ENCODE measurements at places on chromosomes 1 and 21.

GRCh38 chr21:36325373-36326010 is 5.5 kb downstream of the MORC3 start:
- no peak for DNase-seq

DNA sequence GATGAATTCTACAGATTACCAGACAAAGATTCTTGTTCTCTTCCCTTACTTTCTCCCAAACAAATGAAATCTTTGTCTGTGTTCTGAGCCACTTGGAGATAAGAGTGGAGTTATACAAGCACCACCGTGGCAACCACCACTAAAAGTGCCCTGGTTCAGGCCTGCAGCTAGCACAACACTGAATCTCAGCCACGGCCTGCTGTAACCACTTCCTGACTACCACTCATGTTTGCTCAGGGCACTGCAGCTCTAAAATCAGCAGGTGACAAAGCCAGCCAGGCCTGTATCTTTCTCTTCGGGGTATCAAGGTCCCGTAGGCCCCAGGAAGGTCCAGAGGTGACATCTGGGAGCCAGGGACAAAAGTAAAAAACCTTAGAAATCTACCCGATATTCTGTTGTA is 3.2 kb upstream of the OR2T6 start:
- no peak for DNase-seq

DNA sequence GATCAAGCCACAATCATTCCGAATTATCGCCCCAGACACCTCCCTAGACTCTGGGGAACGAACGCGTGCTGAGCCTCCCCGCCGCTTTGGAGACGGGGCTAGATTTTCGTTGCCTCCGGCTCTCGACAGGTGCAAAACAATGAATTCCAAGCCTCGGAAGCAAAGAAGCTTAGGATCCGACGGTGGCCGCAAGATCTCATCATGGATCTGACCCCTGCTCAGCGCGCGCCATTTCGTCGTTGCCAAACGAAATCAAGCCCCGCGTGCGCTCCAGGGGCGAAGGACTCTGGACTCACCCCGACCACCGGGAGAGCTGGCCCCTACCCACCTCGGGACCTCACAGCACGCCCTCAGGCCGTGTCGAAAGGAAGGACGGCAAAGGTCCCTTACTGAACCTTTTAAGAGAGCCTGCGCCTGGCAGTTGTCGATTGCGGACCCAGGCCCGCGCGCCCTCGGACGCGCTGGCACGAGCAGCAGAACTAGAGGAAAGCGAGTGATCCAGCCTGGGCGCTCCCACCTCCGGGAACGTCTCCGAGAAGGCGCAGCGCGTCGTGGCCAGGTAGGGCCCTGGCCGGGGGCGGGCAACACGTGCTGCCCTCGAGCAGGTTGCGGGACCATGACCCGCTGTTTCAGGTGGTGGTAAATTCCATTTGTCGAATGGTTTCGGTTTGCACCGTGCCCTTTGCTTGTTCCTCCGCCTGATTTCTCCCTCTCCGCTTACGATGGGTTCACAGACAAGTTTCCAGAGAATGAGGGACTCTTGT is 1.6 kb upstream of the RUNX3 start:
- DNase-seq: no peak

- peak; percentile 76 for DNase-seq
Observed at GRCh38 chr1:41241749-41242341, at the start of gene SCMH1. TSS of gene SCMH1 (minus strand) at chr1:41242306. CDS start at chr1:41186133, 56,173 bp downstream.

GRCh38 chr1:192580351-192580962 is 4.9 kb downstream of the RGS1 start:
- no peak for DNase-seq

- DNase-seq: no peak
Observed at GRCh38 chr1:155070158-155070621, 6.7 kb downstream of the EFNA4 start.

DNA sequence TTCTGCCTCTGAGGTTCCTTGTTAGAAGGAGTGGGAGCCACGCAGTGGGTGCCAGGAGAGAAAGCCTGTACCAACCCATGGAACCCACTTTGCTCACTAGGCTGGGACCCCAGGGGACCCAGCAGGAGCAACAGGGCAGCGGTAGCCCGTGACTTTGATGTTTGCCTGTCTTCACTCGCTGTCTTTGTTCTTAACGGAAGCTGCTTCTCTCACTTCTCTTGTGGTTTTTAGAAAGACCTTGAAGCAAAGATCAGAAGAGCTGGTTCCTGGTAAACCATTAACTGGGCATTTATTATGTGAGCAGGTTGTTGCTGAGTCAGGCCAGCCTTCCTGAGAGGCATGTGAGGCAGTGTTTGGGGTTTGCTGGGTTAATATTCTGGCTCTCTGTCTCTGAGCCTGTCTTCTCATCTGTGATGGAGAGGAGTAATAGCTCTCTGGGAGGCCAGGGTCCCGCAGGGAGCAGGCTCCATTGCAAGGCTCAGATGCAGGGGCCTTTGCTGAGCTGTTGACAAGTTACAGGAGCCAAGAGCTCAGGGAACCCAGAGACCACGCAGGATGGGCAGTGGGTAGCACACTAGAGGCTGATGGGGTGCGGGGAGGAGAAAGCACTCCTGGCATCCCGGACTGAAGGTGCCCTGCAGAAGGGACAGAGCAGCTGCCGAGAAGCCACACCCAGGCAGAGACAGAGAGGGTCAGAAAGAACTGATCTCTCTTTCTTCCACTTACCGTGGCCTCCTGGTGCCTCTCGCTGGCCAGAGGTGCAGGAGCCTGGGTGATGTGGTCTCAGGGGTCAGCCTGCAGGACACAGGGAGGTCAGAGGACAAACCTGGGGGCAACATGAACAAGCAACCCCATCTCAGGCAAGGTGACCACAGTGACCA is 367.5 kb upstream of the C1orf174 start:
- no peak for DNase-seq

- DNase-seq: no peak
Observed at GRCh38 chr1:167200749-167201148, 19.9 kb upstream of the POU2F1 start.

- no peak for DNase-seq
Observed at GRCh38 chr21:46155514-46156377, at the start of gene FTCD. TSS of gene FTCD (minus strand) at chr21:46155579. CDS start at chr21:46155523, 56 bp downstream.

GRCh38 chr1:28073867-28074266 is 14.5 kb downstream of the EYA3 start:
- no peak for DNase-seq

DNA sequence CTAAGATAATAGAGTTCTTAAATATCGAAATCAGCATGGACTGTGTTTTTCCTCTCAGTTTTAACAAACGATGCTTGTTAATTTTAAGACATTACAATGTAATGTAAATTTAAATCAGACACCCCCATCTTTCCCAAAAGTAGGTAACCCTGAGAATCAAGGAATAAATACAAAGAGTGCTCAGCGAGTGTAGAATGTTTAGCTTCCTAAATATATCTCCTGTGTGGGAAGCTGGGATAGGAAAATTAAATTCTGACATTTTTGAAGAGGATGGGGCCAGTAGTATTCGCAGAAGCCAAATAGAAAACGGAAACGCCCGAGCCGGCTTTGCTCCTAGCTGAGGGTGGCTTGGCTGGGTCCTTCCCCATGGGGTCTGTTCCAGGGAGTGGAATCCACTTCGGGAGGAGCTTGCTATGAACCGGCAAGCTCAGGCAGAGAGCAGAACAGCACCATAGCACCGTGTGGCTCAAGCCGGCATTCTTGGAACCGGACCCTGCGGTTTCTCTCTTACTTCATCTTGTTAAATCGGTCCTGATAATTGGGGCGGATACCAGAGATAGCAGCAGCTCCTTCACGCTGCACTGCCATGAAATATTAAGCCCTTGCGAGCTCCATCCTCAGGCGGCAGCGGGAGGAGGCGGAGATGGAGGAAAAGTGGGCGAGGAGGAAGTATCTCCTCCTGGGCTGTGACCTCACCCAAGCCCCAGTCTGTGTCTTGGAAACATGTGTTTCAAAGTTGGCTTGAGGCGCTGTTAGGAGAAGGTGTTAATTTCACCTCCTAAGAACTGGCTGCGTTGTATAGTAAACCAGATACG is 24.9 kb downstream of the MAP3K7CL start:
- no peak for DNase-seq

GRCh38 chr1:41385398-41386195 is 24.4 kb downstream of the FOXO6 start:
- no peak for DNase-seq

DNA sequence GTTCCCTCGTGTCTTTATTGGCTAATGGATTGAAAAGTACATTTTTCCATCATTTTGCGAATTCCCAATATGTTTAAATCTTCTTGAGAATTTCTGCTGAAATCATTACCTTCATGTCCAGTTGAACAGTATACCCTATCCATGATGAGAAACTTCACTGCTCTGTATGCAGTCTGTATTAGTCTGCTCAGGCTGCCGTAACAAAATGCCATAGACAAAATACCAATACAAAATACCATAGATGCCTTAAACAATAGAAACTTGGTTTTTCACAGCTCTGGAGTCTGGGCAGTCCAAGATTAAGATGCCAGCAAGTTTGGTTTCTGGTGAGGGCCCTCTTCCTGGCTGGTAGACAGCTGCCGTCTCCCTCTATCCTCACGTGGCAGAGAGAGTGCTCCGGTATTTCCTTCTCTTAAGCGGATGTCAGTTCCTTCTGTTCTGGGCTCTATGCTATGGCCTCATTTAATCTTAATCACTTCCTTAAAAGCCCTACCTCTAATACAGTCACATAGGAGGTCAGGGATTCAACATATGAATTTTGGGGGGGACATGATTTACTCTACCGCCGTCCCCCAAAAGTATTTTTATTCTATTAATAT is 27.0 kb downstream of the CXADR start:
- no peak for DNase-seq

DNA sequence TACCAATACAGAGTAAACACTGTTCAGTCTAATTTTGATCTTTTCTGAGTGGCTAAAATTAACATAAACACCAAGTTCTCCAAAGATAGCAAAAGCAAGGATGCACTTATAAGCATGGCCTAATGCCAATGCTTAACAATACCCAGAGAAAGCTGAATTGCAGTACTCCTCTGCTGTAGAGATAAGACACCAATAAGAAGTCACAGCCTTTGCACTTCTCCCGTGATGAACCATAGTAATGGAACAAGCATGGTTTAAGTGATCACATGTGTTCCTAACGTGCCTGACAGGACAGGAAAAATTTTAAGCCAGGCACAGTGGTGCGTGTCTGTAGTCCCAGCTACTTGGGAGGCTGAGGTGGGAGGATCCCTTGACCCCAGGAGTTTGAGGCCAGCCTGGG is 5.6 kb downstream of the PRDX1 start:
- no peak for DNase-seq

- no peak for DNase-seq
Observed at GRCh38 chr1:112727716-112728115, 12.6 kb upstream of the PPM1J start.

Data from NCI-H2171 (cell line).